ENCODE measurements at places on chromosomes 7 and 10.

DNA sequence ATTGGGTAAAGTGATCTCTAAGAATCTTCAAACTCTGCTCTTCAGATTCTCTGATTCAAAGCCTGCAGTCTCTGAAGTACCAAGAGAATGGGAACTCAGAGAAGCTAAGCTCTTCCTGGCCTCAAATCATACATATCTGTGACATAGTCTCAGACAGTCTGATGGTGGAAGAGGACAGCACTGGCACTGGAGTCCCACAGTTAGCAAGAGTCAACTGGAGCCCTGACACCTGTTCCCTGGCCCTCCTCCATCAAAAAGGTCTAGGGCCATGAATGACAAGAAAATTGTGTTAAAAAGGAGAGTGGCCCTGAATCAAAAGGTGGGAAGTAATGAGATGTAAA lies 37.7 kb downstream of the PRSS2 start:
- DNase-seq, result no peak

DNA sequence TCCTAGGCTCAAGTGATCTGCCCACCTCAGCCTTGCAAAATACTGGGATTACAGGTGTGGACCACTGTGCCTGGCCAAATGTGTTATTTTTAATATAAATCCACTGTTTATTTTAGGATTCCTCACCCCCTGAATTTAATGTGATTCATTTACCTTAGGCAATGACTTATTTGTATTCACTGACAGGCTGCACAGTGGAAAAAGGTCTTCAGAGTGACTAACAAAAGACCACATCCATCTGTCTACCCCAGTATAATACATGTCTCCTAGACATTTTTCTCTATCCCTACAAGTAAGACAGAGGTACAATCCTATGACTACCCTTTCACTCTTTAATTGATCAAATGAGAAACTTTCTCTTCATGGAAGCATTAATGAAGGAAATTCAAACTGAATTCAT lies 230.2 kb downstream of the AHR start:
- no peak for DNase-seq

GRCh38 chr7:86295526-86295925 lies 348.2 kb upstream of the GRM3 start:
- DNase-seq, result no peak

GRCh38 chr10:35379226-35380137 lies 43.2 kb downstream of the CCNY start:
- no peak for DNase-seq

DNA sequence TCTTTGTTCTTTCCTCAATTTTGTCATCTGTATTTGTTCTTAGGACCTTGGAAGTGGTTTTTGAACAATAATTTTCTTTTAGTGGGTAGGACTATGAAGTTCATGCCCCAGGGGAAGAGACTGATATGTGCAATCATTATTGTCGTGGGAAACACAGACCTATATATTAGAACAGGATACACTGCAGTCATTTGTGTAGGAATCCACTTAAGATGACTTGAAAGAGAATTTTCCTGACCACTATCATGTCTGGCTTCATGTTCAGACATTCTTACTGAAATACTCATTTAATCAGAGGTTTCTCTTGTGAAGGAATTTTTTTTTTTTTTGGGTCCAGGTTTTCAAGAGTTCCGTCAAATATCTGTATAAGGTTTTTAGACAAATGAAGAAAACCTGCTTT lies 163.6 kb downstream of the SUGCT start:
- no peak for DNase-seq

DNA sequence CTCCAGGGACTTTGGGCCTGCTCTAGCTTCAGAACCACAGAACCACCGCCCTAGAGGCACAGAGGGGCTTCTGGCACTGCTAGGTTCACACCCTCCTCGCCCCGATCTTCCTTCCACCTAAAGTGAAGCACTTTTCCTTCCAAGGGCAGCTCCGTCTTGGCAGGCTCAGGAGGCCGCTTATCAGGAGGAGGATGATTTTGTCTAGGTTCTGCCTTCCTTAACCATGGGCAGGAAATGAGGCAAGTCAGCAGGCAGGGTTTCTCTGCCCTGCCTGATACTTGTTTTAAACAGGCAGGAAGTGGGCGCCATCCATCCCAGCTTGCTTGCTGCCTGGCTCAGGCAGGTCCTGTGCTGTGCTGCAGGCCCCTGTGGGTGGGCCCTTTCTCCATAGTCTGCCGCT lies 8.3 kb upstream of the ATP6V0E2 start:
- peak; percentile 43 for DNase-seq

DNA sequence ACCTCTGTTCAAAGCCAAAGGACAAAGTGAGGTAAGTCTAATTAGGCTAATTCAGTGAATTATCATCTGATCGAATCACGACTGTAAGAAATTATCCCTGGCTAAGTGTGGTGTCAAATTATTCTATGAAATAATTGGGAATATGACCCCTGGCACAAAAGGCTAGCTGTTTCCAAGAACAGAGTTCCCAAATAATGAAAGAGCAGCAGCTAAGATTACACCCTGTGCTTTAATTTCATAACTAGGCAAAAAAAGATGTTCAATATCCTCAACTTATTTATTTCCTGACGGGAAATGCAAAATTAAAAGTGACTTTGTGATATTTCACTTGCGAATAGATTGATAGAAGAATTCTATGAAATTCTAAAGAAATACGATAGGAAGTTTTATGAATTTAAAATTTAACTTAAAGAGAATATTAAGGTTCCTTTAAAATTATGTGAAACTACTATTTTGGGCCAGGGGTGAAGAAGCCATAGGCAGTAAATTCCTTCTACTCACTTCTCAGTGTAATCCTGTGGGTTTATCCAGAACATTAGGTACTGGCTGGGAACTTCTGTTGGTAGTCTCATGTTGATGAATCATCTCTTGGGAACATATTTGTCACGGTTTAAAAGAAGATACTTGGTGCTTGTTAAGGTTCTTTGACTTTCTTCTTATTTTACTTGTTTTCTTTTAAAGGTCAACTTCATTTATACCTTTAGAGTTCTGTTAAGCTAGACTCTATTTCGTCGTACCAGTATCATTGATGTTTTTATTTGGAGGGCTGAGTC lies 148.5 kb downstream of the POLR1F start:
- DNase-seq, result no peak

GRCh38 chr7:43295429-43295828 lies 183.0 kb downstream of the HECW1 start:
- no peak for DNase-seq

DNA sequence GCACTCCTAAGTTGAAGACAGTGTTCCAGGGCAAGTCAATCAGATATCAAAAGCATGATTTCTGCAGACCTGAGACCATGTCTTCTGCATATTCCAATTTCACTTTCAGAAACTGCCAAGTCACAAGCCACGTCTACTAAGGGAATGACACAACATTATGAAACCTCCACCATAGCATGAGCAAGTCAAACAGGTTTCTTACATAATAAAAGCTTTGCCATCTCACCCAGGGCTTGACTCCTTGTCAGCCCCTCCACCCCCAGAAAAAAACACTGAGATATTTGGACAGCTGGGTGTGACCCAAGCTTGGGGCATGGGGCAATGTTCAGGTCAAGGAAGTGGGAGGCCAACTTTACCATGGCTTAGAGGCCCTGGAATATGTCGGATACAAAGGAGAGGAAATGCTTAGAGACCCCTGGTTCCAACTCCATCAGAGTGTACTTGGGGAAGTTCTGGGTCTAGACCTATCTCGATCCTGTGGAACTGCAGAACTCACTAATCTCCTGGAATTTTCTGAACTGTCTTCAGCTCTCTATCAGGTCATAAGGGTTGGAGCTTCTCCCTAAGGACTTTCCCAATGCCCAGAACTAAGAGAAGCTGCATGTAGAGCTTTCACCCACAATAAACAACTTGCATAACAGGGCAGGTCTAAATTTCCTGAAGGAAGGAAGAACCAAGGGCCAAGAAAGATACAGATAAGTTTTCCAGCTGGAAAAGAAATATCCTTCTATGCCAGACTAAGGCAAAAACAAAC lies 80.6 kb upstream of the NAMPT start:
- DNase-seq, result no peak

- no peak for DNase-seq
Measured at GRCh38 chr10:132146271-132146671, 40.5 kb upstream of the DPYSL4 start.

DNA sequence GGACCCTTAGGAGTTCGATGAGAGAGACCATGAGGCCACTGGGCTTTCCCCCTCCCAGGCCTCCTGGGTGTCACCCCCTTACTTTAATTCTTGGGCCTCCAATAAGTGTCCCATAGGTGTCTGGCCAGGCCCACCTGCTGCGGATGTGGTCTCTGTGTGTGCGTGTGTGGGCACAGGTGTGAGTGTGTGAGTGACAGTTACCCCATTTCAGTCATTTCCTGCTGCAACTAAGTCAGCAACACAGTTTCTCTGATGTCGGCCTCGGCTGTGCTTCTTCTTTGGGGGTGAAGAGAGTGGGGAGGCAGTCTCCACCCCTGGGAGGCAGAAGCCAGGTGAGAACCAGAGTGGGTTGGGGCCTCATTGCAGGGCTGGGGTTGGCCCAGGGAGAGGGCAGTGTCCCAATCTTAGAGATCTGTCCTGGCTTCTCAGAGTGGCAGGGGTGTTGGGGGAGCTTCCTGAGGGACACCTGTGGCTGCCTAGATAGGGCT lies 1.5 kb downstream of the PVRIG start:
- peak; percentile 80 for DNase-seq

- DNase-seq, result peak; percentile 78
Measured at GRCh38 chr10:24920907-24921881, 31.2 kb downstream of the PRTFDC1 start.

DNA sequence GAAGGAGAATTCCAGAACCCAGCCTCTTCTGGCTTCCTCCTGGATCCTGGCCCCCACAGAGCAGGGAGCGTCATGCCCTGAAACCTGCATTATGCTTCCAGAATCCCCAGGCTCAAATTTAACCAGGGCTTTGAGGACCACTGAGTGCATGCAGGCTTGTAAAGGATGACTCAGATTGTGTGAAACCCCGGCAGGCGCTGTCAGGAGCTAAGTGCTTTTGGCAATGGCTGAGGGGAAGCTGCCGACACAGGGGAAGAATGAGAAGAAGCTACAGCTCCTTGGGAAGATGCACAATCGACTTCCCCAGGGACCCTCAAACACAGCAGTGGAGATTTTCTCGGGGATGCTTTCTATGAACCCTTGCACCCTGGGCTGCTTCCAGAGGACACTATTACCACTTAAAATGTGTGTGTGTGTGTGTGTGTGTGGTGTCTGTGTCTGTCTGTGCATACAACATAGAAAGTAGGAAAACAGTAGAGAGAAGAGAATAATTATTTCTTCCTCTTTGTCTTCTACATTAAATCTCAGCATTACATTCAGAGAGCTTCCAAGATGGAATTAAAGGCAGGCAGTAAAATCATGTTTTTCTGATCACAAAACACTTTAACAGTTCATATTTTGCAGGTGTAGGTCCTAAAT lies 183.5 kb upstream of the INHBA start:
- DNase-seq, result no peak

GRCh38 chr7:20403331-20403730 lies 72.6 kb downstream of the ITGB8 start:
- DNase-seq, result no peak

DNA sequence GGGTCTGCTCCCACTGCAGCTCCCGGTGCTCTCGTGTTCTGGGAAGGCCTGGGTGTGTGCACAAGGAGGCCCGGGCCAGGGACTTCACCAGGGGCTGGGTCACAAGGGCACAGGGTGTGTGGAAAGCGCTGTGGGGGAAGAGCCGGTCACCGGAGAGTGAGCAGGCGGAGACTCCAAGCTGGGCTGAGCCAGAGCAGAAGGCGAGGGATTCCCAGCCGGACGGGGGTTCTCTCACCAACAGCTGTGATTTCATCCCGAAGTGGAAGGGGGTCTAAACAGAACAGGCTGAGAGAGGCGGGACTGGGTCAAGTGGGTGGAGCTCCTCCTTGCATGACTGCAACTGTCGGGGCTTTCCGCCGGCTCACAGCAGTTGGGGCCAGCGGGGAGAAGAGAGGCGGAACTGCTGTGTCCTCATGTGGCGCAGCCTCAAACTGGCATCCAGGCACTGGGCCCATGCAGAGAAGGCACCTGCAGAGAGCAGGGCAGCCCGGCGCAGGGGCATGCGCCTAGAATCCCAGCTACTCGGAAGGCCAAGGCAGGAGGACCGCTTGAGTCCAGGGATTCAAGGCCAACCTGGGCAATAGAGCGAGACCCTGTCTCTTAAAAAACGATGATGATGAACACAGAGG lies 7.6 kb upstream of the ORAI2 start:
- peak; percentile 84 for DNase-seq
